SK-MEL-5 (cell line): ENCODE measurements at places on chromosomes 1 and 21. TPM values are rescaled to one million over a fixed set of nuclear protein-coding genes. Genes with fewer than 3 reads are reported as not detected.

DNA sequence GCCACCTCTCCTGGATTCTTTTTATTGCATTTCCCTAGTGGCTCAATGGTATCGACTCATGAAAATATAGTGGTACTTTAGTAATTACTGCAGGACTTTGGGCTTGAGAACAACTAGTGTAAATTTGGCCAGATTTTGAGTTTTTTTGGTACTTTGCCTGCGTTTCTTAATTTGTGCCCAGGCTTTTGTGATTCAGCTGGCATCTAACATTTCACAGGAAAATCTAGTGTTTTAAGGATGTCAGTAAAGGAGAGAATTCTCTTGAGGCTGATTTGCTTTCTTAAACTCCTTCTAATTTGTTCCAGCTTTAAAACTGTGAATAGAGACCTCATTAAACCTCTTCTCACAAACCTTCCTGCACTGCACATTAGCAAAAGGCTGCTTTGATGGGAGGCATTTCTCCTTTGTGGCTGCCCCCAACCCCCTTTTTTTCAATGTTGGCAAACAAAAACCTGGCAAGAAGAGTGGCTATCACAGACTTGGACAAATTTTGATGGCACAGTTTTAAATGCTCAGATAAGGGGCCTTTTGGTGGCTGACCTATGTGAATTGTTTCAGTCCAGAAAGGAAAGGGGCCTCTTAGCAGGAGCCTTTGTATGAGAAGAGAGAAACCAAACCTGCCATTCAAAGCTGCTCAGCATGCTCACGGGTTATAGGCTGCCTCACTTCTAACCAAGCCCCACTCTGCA, 113.4 kb upstream of the RAVER2 start:
- DNase-seq = no peak

DNA sequence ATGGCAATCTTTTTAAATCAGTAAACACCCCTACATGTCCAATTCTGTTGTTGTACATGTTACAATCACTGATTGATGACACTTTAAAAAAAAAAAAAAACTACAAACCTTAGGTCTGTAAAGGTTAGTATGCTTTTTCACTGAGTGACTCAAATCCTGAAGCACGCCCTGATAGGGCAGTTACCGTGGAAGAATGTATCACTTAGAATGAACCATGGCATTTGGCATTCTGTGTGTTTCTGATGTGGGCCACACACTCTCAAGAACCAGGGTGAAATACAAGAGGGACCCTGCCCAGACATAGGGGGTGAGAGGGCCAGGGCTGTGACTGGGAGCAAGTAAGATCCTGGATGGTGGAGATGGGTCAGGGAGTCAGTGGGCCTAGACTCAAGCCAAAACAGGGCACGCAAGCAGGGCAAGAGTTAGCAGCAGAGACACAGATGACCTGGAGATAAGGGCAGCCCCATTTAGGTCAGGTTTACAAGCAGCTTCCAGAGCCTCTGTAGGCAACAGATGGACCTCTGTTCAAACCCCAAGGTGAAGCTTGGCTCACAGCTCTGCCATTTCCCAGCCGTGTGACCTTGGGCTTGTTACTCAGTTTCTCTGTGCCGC, 47.6 kb upstream of the DMRTB1 start:
- no peak for DNase-seq

GRCh38 chr1:160731990-160732389, 7.1 kb upstream of the SLAMF7 start:
- DNase-seq = no peak

DNA sequence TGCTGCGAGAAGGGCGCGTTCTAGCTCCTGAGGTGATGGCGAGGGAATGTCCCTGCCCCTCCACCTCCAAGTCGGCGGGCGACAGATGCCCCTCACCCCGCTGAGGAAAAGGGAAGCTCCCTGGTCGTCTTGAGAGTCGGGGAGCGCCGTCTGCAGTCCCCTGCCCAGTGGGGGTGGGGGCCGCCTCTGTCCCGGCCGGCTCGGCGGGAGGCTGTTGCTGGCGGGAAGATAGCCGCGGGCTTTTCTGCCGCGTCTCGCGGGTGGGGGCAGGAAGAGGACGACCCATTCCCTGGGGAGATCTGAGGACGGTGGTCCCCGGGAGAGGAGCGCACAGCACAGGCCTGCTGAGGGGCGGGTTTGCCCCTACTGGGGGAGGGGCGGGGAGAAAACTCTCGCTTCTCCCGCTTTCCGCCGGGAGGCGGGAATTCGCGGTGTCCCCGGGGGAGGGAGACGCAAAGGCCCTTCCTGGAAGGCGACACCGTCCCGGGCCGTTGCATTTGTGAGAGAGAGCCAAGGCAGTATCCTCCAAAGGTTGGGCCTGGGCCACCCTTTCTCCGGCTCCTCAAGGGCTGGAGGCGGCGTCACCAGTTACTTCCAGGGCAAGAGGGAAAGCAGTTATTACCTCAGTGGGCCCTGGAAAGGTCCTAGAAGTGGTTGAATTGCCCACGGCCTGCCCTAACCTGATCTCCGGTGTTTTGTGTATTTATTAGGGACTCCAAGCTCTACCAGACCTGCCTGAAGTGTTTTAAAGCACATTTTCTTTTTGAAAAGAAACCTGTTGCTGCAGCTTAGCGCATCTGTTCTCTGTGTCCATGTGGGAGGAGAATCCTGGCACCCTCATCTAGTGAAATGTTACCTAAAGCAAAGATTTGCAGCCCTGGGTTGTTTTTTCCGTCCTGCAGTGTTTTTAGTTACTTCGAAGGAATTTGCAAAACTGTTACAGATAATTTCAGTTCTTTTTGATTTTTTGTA, 648 bp downstream of the S100PBP start:
- DNase-seq = peak; percentile 51

GRCh38 chr1:66350001-66350547, 183.9 kb upstream of the SGIP1 start:
- peak; percentile 96 for DNase-seq

DNA sequence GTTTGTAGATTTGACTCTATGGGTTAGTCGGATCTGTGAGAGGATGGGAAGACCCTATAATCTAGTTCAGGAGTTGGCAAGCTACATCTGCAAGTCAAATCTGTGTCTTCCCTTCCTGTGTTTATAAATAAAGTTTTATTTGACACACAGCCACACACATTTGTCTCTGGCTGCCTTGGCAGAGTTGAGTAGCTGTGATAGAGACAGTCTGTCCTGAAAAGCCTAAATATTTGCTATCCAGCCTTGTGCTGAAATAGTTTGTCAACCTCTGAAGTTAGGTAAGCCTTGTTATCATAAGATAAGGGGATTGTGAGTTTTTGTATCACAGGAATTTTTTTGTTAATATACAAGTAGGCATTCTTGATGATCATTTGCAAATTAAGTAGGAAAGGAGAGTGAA, 136.8 kb downstream of the NOS1AP start:
- no peak for DNase-seq

GRCh38 chr21:42013376-42013775, 3.2 kb upstream of the ZBTB21 start:
- DNase-seq = no peak

- DNase-seq = peak; percentile 40
Observed at GRCh38 chr21:37873655-37874054, 42.6 kb downstream of the KCNJ6 start.

DNA sequence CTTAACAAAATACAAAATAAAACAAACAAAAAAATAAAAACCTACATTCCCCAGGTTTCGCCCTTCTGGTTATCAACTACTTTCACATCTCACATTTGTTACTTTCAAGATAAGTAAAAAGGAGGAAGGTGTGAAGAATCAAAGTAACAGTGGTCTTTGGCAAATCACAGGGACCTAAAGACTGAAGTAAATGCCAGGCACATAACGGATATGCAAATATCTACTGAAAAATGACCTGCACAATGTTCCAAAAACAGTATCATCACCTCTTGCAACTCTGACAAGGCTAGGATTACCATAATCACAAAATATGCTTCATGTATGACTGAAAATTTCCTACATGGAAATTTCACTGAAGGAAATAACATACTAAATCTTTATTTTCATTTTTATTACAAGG, 29.3 kb downstream of the COP1 start:
- no peak for DNase-seq

DNA sequence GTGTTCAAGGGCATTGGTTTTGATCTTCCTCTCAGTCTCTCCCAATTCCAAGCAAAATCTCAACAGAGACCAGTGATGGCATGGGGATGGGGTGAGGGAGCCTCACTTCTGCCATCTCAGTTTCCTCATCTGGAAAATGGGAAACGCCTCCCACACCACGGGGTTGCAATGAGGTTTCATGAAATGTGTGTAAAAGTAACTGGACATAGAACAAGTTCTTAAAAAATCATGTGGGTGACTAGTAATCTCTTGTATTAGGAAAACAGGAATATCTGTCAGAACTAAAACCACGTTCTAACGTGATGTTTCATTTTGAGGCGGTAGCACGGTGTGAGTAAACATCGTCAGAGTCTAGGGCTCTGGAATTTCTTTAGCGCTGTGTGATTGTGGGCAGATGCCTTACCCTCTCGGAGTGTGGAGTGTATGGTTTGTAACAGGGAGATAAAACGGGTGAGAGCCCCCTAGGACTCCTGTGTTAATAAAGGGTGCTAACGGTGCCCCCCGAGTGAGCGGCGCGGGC, 55.5 kb upstream of the DNAJC6 start:
- no peak for DNase-seq

- no peak for DNase-seq
Observed at GRCh38 chr1:80639777-80640533, 1160.8 kb upstream of the ADGRL2 start.

DNA sequence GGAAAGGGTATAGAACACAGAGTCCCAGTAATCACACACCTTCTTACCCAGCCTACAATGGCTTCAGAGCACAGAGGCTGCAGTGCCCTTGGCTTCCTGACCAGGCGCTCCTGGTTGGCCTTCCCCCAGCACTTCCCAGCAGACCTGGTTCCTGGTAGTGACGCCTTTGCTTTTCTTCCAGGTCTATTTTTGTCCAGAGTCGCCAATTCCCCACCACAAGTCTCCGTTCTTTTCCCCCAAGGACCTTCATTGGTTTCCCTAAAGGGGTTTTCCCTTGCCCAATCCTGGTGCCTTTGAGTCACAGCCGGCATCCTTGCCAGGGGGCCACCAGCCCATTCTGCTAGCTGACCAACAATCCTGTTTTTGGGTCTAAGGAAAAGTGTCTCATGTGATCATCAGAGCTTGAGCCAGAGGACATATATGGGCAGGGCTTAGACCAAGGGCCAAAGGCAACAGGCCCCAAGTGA, 84.8 kb downstream of the KCNJ15 start:
- DNase-seq = no peak

GRCh38 chr21:33682992-33683627, 40.8 kb downstream of the ITSN1 start:
- DNase-seq = no peak

DNA sequence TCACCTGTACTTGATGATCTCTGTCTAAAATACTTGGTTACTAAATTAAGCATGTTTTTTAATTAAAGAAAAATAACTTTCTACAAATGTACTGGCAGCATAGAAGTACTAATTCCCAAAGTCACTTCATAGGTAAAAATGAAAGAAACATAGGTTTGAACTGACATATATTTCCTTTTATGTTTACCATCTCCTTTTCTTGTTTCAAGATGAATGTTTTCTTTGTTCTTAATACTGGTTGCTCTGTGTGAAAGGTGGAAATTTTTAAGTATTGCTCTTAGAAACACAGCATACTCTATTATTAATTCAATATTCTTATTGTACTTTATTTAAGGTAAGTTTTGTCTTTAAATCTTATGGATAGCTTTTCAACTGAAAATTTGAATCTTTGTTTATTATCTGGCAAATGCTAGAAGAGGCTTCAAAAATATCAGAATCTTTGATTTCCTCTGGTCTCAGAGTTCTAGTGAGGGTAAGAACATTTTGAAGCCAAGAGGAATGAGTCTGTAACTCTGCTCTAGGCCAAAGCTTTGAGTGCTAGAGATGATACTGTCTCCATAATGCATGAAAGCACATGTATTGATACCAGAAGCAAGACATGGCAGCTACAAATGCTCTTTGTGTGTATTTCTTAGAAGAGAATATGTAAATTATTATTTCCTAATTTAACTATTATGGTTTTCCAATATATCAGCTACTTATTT, 18.2 kb downstream of the RRP15 start:
- DNase-seq = no peak

DNA sequence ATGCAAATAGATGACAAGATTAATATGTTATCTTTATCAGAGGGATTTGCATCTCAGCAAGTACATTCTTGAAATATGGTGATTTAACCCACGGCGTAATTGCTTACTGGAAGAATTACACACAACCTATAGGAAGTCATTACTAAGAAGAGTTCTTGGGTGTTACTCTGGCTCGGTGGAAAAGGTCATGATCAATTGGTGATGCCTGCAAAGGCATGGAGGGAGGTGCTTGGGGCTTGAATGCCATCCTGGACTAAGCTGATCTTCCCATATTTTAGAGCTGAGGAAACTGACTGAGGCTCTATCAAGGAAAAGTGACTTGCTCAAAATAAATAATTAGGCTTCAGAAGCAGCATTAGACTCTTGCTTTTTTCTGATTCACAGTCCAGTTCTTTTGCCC, 137.5 kb upstream of the JUN start:
- no peak for DNase-seq

- no peak for DNase-seq
Observed at GRCh38 chr1:163875200-163875926, 553.6 kb downstream of the NUF2 start.

DNA sequence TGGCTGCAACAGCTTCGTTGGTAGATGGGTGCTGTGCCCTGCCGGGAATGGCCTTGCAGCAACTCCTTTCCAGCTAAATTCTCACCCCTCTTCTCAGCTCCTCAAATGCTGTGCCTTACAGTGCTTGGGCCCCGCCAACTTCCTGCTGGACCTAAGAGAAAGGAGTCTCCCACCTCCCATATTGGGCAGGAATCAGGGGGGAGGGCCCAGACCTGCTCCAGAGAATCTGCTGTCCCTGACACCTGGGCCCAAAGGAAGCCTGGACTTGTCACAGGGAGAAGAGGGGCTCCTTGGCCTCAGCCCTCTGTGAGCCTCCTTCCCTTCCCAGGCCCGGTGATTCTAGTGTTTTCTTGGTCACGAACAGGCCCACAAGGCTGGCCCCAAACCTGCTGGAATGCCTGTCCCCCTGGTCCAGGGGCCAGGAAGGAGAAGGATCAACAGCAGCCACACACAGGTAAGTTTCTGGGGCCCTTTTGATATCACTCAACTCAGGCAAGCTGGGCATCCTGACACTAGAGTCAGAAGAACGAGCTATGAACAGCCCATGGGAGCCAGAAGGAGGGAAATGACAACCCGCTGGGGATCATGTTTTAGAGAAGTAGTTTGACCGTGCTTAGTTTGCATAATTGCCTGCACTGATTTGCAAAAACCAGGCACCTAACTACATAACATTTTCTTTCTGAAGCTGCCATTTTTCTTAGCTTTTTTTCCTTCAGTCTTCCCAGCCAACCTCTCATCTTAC, 86.2 kb downstream of the CD247 start:
- DNase-seq = no peak

The SLC6A17 gene
- total RNA-seq = 5.7 and 6.9 TPM in 2 replicates

The OVAAL gene
- total RNA-seq = 23.6 and 25.8 TPM in 2 replicates

The TMIGD3 gene
- total RNA-seq = 0.21 TPM in 1 of 2 replicates, not detected in the other

The TNFRSF9 gene
- not detected in 2 replicates for total RNA-seq

The LINGO4 gene
- total RNA-seq = not detected in 2 replicates

The ZNF593OS gene
- total RNA-seq = not detected in 2 replicates

The SFN gene
- total RNA-seq = 0.11 TPM in 1 of 2 replicates, not detected in the other

The DNAH14 gene
- total RNA-seq = 74.1 and 85.4 TPM in 2 replicates

The LPAR3 gene
- total RNA-seq = 0.82 and 1.3 TPM in 2 replicates
